ENCODE measurements at places on chromosomes 11 and 22.
A peak's percentile ranks its signal among the peaks of the same experiment; 100 is the strongest.

DNA sequence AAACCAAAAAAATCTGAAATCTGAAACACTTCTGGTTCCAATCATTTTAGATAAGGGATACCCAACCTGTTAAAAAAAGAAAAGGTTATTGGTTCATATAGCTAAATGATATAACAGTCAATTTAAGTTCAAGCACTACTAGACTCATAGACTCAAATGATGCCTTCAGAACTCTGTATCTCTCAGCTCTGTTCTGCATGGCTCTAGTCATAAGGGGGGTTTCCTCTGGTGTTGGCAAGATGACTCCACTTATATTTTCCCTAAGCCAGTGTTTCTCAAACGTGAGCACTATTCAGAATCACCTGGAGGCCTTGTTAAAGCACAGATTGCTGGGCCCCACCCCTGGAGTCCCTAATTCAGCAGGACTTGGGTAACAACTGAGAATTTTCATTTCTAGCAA is 11.5 kb upstream of the RRAS2 start:
- no peak for DNase-seq

- no peak for DNase-seq
These were observed 37.7 kb downstream of the OR5P2 start for GRCh38 chr11:7759010-7759409.

- DNase-seq, result no peak
These were observed 40.9 kb upstream of the MUC5AC start for GRCh38 chr11:1116666-1117390.

DNA sequence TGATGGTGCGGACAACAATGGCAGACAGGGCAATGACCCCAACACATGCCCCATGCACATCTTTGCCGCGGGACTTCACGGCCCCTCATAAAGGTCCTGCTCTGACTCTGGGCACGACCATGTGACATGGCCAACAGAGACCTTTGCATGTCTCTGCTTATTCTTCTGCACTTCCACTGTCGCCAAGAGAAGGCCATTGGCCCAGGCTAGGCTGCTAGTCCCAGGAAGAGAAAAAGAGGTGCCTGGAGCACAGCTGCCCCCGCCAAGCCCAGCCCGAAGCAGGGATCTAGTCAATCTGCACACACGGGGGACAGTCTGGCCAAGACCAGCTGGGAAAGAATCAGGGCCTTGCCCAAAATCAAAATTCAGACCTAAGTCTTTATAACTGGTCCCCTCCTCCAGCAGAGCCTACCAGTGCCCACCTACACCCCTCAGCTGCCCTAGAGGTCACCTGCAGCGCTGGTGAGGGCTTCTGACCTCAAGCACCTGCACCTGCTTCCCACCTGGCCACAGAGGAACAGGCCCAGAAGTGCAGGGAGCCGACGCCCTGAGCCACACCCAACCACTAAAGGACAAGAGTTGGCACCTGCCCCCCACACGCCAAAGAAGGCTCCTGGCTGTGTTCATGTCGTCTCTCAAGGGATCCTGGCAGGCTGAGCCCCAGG is 8.1 kb downstream of the SULT4A1 start:
- no peak for DNase-seq

DNA sequence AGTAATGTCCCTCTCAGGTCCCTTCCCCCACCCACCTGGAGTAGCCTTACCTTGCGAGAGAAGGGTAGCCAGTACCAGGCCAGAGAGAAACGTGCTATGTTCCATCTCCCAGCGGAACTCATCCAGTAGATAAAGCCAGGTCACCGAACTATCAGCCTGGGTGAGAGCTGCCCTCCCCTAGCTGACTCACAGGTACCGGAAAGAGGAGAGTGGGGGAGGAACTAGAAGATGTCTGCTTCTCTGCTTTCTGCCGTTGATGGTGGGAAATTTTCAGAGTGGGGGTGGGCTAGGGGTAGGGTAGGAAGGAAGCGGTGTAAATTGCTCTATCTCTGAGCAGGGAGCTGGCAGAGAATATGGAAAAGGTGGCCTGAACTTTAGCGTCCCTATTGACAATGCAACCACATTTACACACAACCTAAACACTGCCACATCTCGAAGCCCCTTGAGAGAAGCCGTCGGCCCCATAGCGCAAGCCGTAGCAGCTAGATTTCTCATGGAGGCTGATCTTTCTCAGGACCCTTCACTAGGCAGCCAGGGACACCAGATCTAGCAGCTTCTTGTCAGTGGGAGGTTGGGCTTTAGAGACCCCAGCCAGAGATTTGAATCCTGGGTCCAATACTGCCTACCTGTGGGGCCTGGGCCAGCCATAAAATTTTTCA is at the start of gene CD3D:
Gene CD3D, minus strand, starts transcription at position 203 of the 659 bp plus-strand sequence. Its CDS starts 98 bp downstream, at position 105.
- DNase-seq, result peak; percentile 34

DNA sequence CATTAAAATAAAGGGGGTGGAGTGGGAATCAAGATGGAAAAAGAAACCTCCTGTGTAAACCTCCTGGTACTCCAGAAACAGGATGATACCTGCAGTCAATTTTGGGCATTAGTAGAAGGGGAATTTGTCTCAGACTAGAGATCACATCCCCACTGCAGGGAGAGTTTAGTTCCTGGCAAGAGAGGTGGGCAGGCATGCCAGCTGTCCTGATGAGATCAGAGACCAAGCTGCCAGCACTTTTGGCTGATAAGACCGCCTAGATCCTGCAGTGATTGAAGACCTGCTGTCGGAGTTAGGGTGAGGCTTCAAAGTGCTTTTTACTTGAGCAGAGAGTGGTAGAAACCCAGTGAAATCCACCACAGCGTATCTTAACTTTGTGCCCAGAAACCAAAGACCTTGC is 29.7 kb upstream of the NELL1 start:
- DNase-seq, result no peak

DNA sequence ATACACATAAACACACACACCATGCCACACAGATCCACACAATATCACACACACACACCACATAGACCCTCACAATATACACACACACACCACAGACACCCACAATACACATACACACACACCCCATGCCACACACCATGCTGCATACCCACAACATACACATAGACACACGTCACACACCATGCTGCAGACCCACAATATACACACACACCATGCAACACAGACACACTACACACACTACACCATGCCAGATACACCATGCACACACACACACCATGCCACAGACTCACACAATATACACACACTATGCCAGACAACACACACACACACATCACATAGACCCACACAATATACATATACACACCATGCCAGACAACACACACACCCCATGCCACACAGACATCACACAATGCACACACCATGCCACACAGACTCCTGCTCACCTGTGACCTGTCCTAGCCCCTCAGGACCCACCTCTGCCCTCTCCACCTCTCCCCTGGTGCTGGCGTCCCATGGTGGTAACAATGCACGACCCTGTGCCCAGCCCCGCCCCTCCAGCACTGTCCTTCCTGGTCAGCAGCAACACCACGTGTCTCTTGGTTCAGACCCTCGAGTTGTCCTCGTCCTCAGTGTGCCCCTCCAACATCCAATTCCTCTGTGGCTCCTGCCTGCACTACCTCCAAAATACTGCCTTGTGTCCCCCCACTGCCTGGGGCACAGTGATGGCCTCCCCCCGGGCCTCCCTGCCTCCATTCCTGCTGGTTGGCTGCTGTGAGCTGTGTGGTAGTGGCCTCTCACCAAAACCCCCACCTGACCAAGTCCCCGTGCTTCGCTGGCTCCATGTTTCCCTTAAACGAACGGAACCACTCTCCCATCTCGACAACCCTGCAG is 23.7 kb upstream of the RFPL3 start:
- DNase-seq, result no peak

DNA sequence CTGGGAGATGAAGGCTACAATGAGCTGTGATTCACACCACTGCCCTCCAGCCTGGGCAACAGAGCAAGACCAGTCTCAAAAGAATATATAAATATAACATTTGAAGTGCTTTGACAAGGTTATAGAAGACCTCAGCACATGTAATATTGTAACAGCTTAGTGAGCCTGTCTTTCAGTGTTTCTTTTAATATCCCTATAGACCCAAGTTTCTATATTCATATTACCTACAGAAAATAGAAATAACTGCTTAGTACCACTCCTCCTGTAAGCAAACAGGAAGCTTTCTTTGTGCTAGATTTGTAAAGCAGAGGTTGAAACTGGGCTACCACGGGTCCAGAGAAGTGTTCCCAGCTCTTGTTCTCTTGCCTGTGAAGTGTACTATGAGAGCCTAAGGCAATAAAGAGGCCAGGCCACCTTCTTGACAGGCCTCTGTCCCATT is 68.2 kb downstream of the PPP2R1B start:
- DNase-seq, result no peak

DNA sequence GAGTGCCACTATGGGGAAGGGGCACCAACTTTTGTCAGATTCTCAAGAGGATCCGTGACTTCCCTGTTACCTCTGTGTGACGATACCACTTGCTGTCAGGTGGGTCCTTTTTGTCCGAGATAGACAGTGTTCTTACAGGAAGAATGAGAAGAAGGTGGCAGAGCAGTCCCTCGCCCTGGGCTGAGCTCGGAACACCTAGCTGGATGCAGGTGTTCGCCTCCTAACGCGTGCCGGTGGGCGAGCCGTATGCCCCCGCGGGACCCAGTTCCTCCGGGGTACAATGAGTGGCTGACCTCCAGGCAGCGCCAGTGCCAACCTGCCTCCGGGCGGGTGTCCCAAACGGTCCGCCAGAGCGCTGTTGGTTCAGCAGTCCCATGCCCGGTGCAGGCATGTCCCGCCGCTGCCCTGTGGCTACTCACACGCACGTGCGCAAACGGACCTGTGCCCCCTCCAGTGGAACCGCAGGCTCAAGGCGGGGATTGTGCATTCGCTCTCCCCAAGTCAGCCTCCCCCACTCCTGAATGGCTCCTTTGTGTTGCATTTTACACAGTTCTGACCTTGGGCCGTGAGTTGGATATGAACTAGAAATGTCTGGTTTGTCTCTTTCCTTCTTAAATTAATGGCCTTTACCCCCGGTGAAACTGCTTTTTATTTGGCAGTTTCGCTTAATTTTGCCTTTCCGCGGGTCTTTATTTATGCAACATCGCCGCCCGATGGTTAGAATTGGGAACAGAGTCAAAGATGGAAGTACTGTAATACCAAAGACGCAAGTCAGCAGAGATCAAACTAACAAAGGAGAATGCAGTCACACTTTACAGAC is 1.1 kb upstream of the ABTB2 start:
- DNase-seq, result peak; percentile 64

GRCh38 chr11:76666408-76666807 is 4.1 kb downstream of the LRRC32 start:
- DNase-seq, result no peak

DNA sequence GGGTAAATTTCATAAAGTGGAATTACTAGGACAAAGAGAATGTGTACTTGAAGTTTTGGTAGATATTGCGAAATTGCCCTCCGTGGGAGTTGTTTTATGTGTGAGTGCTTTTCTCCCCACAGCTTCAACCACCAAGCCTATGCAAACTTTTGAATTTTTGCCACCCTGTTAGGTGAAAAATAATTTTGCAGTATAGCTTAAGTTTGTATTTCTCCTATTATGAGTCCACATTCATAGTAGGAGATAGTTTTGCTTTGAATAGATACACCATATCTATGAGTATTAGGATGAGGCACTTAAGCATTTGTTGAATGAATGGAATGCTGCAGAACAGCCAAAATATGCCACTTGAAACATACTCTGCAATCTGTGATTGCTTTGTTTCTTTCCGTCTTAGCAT is 43.6 kb downstream of the UVRAG start:
- no peak for DNase-seq

DNA sequence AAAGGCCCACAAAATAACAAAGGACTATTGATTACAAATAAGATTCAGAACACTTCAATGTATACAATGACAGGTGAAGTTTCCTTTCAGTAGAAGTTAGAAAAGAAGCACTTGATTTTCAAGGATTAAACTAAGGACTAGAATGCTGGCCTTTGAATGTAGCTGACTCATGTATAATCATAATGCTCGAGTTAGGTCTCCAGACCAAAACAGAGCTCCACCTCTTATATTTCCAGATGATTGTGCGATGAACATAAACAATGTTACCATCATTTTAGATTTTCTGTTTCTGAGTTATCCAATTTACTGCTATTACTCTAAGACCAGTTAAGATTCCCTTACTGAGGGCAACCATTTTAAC is 40.4 kb upstream of the RAPSN start:
- no peak for DNase-seq

- DNase-seq, result no peak
These were observed 4.7 kb upstream of the JAM3 start for GRCh38 chr11:134063991-134064747.

DNA sequence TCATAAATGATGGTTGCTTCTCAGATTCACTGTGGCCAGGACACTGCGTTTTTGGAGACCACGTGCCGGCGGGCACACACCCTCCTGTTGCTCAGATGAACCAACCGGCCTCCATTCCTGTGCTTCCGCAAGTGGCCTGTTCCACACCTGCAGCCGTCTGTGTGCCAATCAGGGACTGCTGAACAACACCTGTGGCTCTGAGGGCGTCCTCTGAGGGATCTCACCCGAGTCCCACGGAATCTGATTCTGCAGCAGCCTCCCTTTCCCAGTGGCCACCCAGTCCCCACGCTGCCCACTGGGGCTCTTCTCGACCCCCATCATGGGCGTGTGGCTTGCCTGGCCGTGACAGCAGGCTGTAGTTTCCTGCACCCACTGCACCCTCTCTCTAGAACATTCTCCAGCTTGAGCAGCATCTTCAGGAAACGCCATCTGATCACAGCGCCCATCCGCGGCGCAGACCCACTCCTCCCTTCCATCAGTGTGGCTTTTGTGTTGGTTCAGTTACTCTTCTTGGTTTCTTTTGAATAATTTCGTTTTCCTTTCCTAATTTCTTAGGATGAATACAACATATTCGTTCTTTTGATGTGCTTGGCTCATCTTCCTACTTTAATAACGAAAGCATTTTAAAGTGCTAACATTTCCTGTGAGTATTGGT is 100.3 kb upstream of the SLC22A12 start:
- DNase-seq, result no peak

- no peak for DNase-seq
These were observed 21.5 kb upstream of the CBX7 start for GRCh38 chr22:39173787-39174497.

GRCh38 chr22:49963647-49964026 is 3.1 kb downstream of the PIM3 start:
- DNase-seq, result no peak

DNA sequence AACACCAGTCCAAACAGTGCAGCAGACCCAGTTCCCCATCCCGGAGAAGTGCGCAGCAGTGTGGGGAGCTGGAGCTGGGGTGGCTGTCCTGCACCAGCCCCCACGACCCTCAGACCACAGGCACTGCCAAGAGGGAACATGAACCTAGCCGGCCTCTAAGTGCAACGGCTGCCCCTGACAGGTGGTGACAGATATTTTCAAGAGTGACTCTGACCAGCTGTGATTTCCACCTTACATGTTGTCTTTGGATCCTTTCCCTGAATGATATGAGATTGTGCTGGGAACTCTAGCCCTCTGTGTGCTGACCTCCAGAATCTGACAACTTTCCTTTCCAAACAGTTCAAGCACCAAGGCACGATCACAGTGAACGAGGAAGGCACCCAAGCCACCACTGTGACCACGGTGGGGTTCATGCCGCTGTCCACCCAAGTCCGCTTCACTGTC is 12.6 kb downstream of the SERPIND1 start:
- DNase-seq, result no peak

Data from activated naive CD4-positive, alpha-beta T cell (primary cell).